ENCODE measurements at places on chromosomes 12 and 14. TPM values are rescaled to one million over a fixed set of nuclear protein-coding genes. Genes with fewer than 3 reads are reported as not detected.

TAS2R8 gene
- total RNA-seq = 0.89 TPM

FERMT2 gene
- total RNA-seq = 162 TPM

KRT72 gene
- total RNA-seq = 0.11 TPM

BCAT1 gene
- total RNA-seq = 30.0 TPM

ETFBKMT gene
- total RNA-seq = 3.8 TPM

ADAM20 gene
- 4.0 TPM for total RNA-seq

All from spinal cord (tissue), 10 donors.